Renal cortical epithelial cell (primary cell): ENCODE measurements at places on chromosomes 3 and 15.

DNA sequence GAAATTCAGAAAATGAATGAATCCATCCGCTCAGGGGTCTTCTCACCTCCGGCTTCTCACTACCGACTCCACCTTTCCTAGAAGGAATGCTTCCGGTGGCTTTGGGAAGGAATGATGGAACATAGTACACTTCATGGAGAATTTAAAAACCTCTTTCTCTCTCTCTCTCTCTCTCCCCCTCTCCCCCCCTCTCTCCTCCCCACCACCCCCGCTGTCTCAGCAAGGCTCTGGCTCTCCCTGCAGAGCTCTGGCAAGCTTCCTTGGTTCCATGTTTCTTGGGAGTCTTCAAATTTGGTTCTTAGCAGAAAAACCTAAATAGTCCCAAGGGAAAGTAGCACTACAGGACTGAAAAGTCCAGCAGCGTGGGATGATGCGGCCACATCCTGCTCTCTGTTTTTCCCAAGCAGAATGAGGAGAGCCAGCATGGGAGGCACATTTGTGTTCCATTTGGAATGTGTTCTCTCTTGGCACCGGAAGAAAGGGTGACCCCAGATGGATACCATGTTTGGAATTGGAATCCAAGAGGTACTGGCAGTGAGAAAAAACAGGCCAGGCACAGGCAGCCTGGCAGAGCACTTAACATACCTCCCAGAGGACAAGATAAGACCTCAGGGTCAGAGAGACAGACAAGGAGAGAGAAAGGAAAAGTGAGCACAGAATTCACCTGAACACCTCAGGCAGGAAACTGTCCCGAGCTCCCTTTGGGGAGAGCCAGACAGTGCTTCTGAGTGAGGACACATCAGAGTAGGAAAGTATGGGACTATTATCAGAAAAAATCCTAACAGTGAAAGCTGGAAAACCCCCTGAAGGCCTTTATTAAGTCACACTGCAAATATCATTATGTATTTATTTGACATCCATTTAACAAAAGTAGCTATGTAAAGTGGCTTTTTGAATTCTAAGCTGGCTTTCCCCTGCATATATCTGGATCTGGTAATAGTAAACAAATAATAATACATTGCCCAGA is at the start of gene POPDC2:
Gene POPDC2, minus strand, starts transcription at position 116 of the 967 bp plus-strand sequence. CDS start 166 bp downstream, outside the sequence.
- no peak for DNase-seq

GRCh38 chr3:118765636-118766305 is 268.9 kb downstream of the IGSF11 start:
- DNase-seq, result no peak

- DNase-seq, result peak; percentile 43
Observed at GRCh38 chr3:29440413-29441305, 159.8 kb downstream of the RBMS3 start.

- no peak for DNase-seq
Observed at GRCh38 chr3:133254151-133254550, 145.7 kb upstream of the BFSP2 start.

- no peak for DNase-seq
Observed at GRCh38 chr3:24662449-24663345, 168.0 kb upstream of the THRB start.

GRCh38 chr15:25051399-25052154 is 96.8 kb downstream of the SNRPN start:
- no peak for DNase-seq

- DNase-seq, result no peak
Observed at GRCh38 chr15:71301958-71302621, 186.8 kb downstream of the THSD4 start.

DNA sequence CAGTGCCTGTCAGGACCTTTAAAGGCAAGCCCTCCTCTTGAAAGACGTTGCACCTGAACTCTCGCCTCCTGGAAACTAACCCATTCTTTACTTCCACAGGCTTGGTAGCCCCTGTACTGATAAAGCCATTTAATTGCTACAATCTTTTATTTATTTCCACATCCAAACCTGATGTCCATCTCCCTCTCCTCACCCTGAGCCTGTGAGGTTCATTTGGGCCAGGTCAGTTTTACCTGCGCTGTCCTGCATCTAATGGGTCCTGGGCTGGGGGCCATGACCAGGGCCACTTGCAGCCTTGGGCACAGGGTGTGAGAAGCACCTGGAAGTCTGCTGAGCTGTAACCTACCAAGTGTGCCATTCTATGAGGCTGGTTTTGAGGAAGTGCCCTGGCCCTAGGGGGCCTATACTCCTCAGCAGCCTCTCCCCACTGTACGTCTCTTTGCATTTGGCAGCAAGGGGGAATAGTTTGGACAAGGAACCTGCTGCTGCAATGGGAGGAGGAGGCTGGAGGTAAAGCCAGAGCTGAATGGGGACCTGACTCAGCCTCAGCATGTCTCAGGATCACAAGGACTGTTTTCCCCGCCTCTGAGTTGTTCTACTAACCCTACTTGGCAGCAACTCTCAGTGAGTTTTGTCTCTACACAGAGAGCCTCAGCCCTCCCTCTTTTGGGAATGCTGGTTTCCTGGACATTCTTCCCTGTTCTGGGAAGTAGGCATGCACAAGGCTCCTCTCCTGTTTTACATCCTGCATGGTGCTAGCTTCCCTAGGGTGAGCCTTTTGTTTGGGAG is 53.8 kb downstream of the WDR76 start:
- DNase-seq, result no peak
